NCI-H2081 (cell line): ENCODE measurements at places on chromosomes 1 and 21.

DNA sequence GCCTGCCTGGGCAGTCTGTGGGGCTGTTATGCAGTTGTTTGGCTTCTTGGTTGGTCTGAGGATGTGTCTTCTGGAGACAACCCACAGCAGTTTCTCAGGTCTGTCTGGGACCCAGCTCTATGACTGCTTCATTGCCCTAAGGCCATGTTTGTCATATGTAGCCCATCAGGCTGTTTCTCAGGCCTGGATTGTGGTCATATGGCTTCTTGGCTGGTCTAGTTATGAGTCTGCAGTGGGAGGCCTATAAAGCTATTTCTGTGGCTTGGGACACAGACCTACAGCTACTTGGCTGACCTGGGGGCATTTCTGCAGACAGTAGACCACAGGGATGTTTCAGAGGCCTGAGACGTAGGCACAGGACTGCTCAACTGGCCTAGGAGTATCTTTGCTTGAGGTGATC, 41.5 kb downstream of the CHIA start:
- no peak for DNase-seq

GRCh38 chr1:66254785-66255184, 279.2 kb upstream of the SGIP1 start:
- DNase-seq, result no peak

DNA sequence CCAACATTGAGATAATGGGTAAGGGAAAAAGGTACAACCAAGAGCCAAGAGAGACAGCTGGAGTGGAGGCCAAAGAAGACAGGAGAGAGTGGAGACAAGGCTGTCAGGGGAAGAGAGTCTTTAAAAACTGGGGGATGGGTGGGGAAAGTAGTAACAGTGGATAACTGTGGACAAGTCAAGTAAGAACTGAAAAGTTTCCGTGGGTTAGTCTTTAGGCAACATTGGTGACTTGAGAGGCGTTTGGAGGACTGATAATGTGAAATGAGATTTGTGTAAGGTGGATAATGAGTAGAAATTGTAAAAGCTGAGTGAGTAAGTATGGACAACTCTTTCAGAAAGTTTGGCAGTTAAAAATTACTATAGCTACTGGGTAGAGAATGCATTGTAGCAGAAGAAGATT, 10.4 kb downstream of the PPP2R5A start:
- DNase-seq, result no peak

DNA sequence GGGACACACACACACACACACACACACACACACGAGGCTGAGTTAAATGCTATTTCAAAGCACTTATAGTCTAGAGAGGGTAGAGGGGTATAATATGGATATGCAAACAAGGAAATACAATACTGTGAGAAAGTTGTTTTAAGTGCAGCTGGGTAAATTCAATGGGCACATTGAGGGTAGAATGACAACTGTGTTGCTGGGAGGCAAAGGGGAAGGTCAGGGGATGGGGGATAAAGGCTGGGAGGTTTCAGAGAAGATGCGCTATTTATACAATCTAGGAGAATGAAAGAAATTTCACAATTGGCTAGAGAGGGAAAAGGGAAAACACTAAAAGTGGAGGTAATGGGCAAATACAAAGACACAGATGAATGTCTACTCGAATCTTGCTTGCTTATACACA, 19.4 kb downstream of the EXTL2 start:
- peak; percentile 36 for DNase-seq

DNA sequence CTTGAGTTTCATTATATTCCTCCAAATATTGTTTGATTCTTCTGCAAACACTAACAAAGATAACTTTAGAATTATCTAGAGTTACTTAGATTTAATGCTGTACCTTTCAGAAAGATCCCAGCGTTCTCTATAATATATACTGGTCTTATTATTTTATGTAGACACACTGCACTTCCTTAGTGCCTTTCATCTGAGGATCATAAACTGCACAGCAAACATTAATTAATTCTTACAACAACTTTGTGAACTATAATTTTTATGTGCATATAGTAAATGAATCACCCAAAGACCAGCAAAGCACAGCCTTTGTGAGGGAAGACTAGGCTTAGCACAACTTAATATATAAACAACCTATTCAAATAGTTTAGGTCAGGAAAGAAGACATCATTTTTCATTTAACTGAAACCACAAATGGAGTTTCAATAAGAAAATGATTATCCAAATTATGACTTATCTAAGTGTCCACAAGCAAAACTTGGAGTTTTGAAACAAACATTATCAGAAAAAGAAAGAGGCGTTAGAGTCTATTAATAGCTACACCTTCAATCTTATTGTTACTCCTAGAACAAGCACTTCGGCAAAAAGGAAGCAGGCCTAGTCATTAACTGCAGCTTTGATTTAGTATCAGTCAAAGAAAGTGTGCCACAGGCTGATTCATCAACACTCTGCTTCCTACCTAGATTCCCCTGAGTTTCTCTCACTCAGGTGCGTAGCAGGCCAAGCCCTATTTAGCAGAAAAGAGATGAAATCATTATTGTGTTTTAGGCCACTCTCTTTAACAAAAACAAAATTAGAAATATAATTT, 22.5 kb upstream of the RC3H1 start:
- no peak for DNase-seq

GRCh38 chr1:11178021-11179015, 10.8 kb upstream of the ANGPTL7 start:
- DNase-seq, result peak; percentile 67

DNA sequence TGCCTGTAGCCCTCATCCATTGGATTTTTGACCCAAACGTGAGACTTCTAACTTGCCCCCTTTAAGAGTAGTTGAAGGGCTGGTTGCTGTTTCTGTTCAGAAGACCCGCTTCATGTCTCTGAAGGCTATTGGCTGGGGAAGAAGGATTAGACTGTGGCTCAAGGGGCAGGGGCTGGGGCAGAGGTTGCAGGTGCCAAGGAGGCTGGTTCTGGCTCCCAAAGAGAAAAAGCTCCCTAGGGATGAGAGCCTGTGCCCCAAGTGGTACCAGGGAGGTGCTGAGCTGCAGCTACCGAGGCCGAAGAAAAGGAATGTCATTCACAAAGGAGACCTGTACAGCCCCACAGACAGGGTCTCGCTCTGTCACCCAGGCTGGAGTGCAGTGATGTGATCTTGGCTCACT, 5.8 kb downstream of the WNT3A start:
- no peak for DNase-seq

DNA sequence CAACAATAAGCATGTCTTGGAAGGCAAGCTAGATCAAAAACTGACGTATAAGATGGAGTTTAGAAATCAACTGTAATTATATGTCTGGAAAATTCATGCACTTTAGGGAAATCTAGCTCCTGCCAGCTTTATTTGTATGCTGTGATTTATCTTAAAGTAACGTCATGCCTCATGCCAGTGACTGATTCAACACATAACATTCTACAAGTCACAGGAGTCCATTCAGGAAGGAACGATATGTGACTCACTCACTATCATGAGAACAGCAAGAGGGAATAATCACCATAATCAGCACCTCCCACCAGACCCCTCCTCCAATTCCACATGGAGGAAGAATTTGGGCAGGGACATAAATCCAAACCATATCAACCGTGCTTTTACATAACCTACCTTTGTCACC, 682.4 kb upstream of the ADAMTS5 start:
- DNase-seq, result no peak

DNA sequence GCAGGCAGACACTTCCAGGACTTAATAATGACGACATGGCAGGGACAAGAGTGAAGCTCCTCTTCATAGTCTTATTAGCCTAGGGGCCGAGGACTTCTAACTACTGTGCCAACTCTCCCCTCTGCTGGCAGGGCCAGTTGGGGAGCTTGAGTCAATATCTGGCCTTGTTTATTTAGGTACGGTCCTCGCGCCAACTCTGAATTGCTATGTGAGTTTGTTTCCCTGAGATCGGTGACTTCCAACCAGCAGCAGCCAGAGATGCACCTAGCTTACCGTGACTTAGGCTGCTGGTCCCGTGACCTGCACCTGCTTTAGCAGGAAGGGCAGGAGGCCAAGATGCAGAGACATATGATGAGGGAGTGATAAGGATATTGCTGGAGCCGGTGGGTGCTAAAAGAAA, 451.1 kb downstream of the PCP4 start:
- DNase-seq, result no peak

DNA sequence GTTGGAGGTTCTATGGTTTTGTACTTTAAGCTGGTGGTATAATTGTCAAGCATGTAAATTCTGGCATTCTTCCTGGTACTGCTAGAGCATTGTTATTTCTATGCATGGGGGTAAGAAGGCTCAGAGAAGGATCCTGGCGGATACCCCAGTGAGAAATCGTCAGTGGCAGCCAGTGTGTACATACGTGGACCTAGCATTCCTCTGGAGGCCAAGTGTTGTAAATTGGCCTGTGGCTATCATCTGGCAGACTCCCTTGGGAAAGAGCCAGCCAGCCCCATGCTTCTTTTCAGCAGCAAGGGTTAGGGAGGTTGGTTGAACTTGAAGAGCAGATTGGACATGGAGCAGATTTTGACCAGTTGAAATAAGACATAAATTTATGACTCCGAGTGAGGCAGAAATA, 5.2 kb upstream of the AGO3 start:
- no peak for DNase-seq

- no peak for DNase-seq
Measured at GRCh38 chr1:161989786-161990185, 33.9 kb downstream of the OLFML2B start.

GRCh38 chr21:33403128-33403785, at the start of gene IFNGR2:
Gene IFNGR2 (plus strand): TSS chr21:33403413. CDS start chr21:33403544, 131 bp downstream.
- DNase-seq, result peak; percentile 6

GRCh38 chr1:223331929-223332328, 32.0 kb downstream of the SUSD4 start:
- no peak for DNase-seq

- DNase-seq, result peak; percentile 32
Measured at GRCh38 chr1:95041491-95042165, 31.1 kb downstream of the ALG14 start.

DNA sequence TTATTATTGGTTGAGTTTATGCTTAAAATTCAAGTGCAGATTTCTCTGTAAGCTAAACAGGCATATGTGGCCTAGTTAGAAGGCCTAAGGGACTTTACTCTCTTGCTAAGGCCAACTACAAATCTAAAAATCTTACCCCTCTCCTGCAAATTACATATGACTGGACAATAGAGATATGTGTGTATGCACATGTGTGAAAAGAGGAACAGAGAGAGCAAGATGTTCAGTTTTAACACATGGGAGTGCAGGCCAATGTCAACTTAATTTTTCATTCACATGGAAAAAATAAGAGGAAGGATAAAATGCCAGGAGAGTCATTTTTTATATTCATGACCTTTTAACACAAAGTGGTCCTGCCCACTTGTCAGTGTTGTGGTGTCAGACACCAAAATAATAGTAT, 8.5 kb downstream of the OR10K2 start:
- DNase-seq, result no peak

DNA sequence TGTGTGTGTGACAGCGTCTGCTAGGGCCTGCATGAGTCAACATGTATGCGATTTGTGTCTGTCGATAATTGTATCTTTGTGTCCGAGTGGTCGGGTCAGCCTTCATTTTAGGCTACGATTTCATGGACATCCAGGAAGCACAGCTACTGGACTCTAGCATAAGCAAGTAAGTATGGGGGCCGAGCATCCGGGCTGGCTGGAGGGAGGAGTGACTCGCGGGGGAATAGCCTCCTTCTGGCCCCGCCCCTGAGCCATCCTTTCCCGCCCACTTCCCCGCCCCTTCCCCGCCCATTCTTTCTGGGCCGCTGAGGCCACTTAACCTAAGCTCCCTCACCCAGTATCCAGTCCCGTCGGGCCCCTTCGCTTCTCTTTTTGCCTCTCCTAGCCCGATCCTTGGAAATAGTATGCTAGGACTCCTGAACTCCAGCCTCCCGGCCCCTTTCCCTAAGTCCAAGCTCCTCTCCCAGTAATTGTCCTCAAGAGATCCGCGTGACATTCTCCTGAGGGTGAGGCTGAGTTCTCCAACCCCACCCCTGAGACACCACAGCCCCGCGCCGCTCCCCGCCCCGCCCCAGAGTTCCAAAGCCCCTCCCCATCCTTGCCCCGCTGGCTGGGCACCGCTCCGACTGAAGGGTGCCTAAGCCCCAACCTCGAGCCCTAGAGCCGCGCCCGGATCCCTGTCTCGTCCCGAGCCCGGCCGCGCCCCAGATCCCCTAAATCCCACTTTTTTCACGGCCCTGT, 1.2 kb downstream of the MAP3K6 start:
- peak; percentile 66 for DNase-seq

DNA sequence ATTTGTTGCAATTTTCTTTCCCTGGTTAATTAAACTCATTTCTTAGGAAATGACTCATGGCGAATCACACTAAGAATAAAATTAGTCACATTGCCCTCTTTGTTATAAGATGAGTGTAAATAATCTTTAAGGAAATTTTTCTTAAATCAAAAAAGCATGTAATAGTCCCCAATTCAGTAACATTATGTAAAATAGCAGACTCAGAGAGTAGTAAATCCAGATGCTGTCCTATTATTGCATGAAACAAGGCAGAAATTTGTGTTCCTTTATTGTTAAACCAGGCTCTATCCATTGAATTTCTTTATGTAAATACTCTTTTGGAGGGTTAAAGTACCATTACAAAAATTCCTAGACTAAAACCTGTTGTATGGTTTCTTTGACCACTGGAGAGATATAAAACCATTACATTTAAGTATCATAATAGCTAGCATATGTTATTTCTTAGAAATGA, 154.5 kb upstream of the C1orf87 start:
- no peak for DNase-seq

DNA sequence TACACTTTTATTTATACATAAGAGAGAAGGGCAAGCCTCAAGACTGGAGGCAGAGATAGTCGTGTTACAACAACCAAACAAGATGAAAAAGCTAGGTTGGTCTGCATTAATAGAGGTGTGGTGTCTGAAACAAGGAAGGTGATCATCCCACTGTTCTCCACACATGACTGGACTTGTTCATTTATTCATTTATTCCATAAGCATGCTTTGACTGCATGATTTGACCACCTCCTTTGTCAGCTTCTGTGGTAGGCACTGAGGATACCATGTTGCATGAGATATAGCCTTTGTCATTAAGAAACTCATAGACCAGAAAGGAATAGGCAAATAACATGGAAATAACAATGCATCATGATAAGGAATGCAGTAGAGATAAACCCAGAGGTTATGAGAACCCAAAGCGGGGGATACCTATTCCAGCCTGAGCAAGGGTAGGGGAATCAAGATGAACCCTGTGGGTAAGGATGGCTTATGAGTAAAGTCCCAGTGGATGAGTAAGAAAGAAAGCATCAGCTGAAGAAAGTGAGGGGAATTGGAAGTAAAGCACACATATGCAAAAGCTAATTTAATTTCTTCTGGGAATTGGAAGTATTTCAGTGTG, 173.7 kb upstream of the FGGY start:
- no peak for DNase-seq

- no peak for DNase-seq
Measured at GRCh38 chr1:209218981-209219380, 364.5 kb upstream of the CAMK1G start.

DNA sequence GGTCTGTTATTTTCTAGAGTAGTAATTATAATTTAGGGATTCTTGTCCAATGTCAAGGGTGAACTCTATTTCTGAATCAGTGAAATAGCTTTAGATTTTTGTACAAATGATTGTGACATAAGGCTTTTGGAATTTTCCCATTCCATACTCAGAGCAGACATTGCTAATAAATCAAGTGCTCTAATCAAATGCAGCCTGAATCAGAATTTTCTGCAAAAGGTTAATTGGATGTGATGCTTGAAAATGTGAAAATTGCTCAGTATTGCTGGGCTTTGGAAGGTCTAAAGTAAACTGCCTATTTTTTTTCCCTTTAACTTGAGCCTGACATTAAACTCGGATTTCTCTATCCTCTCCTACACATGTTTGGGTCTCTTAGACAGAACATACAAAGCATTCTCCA, 23.2 kb downstream of the SGIP1 start:
- no peak for DNase-seq
